ENCODE measurements at places on chromosomes 5 and 9.
A peak's percentile ranks its signal among the peaks of the same experiment; 100 is the strongest.

DNA sequence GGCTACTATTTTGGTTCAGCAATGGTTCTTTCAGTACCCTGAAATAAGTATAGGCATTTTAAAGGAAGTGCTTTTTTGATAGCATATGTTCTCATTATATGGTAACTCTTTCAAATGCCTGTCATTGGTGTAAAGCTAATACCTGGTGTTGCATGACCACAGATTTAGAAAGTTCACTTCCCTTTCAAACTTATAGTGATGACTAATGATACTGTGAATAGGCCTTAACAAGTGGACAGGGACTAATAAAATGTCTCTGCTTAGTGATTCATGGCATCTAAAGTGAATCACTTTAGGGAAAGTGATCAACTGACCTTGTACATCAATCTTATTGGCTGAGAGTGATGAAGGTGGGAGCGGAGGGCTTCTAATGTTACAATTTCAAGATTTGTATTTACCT, 21.6 kb downstream of the MRPL22 start:
- no peak for DNase-seq

- DNase-seq: no peak
Measured at GRCh38 chr5:140342896-140343295, 3.5 kb downstream of the HBEGF start.

DNA sequence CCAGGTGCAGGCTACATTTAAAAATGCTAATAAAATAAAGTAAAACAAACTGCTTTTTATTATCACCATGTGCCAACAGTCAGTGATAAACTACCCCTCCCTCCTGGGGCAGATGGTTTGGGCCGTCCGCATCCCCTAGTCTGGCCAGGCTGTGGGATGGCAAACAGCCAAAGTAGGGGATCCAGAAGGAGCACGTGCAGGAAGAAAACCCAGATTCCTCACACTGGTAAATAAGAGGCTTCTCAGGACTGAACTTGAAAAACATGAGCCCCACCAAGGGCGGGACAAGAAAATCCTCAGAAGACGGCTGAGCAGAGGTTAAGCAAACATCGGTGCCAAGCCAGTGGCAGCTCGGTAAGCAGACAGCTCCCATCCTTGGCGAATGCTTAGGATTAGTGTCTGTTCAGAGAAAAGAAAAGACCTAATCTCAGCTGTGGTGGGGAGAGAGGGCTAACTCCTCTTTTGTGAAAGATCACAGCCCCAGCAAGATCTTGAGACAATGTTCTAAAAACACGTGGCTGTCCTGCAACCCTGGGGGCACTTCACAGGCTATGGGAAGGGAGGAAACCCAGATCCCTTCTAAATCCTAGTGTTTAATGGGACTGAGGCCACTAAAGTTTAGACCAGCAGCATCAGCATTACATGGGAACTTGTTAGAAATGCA, 46.5 kb upstream of the GDNF start:
- no peak for DNase-seq

DNA sequence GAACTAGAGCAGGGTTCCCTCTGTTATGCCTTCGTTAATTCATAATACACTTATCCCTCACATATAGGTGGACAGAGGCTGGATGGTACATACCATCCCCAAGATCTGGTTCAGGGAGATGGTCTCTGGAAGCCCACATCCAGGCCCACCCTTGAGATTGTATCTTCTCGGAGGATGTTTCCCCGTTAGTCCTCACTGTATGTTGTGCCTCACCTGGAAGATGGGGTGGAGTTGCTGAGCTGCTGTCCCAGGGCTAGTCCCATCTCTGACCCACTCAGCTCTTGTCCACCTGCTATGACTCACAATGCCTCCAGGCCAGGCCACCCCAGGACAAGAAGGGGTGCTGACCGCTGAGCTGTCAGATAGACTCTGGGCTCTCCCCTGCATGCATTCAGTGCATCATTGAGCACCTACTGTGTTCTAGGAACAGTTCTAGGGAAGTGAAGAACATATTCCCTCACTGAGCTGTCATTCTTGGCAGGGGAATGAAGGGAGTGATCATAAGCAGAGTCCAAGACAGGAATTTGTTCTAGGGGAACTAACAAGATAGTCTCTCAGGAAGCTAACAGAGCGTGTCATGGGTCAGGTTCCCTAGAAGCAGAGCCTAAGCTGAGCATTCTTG, at the start of gene CBY3:
Gene CBY3, minus strand, starts transcription at position 255 of the 622 bp plus-strand sequence. Its CDS starts 116 bp downstream, at position 139.
- peak; percentile 57 for DNase-seq

DNA sequence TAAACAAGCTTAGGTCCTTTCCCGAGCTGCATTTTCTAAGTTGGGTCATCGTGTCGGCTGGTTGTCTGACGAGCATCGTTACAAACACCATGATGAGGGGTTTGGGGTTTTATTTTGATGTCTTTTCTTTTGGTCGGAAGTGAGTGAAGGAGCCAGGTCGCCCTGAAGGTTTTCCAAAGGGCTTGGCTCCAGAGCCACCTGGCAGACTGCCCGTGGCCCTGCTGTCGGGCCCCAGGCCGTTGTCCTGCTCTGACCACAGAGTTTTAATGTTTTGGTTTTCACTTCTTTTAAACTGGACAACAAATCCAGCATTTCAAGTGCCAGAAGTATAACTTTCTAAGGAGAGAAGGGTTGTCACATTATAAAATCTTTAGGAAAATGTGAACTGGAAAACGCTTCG, 42.3 kb downstream of the TENT4A start:
- no peak for DNase-seq

DNA sequence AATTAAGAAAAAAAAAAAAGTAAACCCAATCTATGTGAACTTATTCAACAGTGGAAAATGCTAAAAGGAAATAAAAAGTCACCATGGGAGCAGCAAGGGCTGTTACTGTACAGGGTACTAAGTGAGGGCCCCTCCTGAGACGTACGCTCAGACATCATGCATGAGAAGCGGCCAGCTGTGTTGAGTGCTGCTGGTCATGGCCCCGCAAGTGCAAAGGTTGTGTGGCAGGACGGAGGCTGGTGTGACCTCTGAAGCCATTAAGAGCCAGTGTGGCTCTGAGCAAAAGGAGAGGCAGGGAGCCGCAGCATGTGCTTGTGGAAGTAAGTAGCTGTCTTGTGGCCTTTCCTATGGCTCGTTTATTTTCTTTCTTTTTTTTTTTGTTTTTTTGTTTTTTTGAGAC, 3.1 kb upstream of the ZNF79 start:
- DNase-seq: no peak

- no peak for DNase-seq
Measured at GRCh38 chr5:92775711-92776615, 805.1 kb downstream of the NR2F1-AS1 start.

DNA sequence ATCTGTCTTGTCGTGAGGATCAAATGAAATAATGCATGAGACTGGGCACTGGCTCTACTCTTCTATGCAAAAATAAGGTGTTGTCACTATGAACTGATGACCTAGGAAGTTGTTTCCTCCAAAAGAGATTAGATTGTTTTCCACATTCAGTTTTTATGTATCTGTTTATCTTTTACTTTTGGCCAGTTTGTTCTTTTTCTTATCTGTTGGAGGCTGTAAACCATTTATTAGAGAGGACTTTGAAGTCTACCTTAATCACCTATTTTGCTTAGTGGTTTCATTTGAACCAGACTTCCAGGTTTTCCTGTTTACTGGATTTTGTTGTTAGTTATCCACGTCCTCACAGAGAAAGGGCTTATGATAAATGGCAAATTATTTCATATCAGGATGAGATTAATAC, 21.5 kb upstream of the GDA start:
- no peak for DNase-seq

DNA sequence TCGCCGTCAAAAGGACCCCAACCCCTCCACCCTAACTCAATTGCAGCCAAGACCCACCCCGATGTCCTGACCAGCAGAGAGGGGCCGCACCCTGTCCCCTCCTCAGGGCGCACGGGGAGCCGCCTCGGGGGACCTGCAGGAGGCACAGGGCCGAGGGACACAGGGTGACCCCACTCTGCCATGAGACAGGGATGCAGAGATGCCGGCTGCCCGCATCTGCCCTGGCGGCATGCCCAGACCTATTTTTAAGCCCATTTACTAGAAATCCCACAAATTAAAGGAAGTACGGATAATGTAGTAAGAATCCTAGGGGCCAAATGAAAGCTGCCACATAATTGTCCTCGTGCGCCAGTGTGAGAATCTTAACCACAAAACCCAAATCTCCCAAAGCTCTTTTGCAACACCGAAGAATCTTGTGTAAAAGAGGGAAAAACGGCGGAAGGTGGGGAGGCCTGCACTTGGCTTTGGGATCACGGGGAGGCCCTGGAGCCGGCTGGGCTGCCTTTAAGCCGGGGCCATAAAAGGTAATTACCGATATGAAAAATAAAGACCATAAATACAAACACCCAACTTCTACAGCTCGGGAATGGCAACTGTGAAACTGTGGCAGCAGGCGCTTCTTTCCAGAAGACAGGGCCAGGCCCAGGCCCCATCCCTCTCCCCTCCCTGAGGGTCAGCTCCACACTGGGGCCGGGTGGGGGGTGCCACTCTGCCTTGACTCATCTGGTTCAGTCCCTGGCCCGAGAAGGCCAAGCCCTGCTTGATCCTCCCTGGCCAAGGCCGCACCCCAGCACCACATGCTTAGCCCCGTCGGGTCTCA, 35.0 kb downstream of the NACC2 start:
- DNase-seq: no peak

- DNase-seq: no peak
Measured at GRCh38 chr5:174083056-174083827, 37.7 kb downstream of the NSG2 start.
